Activated T-helper 9 cell treated with anti-CD3 and anti-CD28 coated beads, Interleukin-2, amount 50 U/mL, for 16 hours (primary cell): ENCODE measurements at places on chromosomes 4 and X.

- no peak for DNase-seq
These were observed 417.1 kb upstream of the GALNT7 start for GRCh38 chr4:172751550-172751949.

DNA sequence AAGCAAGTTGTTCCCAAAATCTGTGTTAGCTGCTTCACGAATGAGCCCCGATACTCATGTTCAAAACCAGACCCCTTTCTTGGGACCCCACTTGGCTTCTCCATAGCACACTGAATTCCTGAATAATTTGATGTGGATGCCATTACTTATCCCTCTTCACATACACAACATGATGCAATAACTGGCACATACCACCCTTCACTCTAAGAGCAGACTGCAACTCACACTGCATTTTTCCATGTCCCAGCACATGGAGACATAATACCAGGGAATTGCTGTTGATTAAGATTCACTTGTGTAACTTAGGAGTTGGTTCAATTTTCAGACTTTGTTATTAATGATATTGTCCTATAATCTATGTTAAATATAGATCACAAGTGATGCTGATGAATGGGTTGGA lies 213.4 kb downstream of the MAML3 start:
- no peak for DNase-seq

DNA sequence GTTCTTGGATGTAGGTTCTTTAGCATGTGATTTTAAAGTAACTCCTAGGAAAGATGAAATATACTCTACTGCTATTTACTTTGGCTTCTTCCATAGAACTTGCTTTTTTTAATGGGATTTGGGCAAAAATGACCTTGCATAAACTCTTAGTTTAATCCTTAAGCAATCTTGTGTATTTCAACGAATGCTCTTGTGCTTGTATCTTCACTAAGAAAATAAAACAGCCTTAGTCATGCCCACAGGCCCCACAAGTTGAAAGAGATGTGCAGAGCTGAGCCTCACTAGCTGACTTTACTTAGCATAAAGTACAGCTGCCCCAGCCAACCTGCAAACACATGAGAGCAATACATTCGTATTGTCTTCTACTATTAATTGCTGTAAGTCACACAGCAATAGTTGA lies 1609.2 kb downstream of the STIM2 start:
- no peak for DNase-seq

GRCh38 chrX:1392376-1393068 lies 609 bp upstream of the SLC25A6 start:
- no peak for DNase-seq

GRCh38 chr4:121189326-121190215 lies 25.4 kb upstream of the TNIP3 start:
- no peak for DNase-seq

GRCh38 chr4:94668724-94669123 lies 89.0 kb upstream of the BMPR1B start:
- no peak for DNase-seq
